ENCODE measurements at places on chromosomes 4 and X.

DNA sequence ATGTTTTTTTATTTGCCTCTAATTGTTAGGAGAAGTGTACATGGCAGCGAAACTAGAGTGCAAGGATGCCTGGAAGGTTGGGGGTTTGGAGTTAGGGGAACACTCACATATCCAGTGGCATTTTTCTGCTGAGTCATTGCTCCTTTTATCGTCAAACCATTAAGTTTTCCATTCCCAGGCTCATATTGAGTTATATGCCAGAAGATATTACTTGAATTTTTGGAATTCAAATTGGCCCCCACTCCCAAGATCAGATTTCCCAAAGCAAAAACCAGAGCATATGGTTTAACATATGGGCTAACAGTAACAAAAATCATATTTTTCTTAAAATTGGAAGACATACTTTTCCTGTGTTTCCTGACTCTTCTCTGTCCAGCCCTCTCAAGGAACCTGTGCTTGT, 152.7 kb downstream of the FSTL5 start:
- DNase-seq = no peak

DNA sequence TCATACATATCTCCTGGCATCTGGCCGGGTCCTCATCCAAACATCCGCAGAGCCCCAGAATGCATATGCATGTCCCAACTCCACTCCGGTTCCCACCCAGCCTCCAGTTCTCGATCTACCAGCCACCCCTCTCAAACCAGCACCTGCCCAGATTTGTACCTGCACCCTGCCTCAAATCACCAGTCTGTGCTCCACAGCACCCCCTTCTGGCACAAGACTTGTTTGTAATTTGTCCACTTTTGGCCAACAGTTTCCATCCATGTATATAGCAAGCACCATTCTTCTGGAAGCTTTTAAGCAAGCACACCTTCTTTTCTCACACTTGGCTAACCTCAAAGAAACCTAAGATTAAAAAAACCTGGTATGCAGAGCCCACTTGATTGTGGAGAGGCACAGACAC, 644.1 kb downstream of the MID1IP1 start:
- DNase-seq = no peak

DNA sequence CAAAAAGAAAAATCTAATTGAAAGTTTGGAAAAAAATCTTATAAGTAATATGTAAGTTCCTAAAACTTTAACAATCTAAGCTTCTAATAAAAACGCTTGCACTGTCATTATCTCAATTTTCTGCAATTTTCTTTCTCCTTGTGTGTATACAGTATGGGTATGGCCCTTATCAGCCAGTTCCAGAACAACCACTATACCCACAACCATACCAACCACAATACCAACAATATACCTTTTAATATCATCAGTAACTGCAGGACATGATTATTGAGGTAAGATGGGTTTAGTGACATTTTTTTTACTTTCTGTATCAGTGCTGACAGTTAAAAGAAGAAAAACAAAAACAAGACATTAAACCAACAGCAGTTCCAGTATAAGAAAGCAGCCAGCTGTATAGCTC, 4.9 kb downstream of the STATH start:
- DNase-seq = no peak

DNA sequence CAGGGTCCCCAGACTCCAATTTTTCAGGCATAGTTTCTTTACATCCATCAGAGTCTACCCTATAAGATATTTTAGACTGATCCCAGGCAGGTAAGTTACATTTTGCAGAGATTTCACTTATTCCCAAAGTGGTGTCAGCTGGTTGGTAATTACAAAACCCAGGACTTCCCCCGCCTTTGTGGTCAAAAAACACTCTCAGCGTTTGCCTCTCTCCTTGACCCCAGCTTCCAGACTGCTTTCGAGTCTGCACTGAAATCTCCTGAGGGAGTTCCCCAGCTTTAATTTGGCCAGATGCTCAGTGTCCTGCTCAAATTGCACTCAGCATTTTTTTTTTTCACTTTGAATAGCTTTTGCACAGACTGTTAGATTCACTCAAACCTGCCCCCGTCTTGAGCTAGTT, 11.2 kb upstream of the AMOT start:
- no peak for DNase-seq

- no peak for DNase-seq
Observed at GRCh38 chr4:957581-958313, 15.6 kb downstream of the DGKQ start.

DNA sequence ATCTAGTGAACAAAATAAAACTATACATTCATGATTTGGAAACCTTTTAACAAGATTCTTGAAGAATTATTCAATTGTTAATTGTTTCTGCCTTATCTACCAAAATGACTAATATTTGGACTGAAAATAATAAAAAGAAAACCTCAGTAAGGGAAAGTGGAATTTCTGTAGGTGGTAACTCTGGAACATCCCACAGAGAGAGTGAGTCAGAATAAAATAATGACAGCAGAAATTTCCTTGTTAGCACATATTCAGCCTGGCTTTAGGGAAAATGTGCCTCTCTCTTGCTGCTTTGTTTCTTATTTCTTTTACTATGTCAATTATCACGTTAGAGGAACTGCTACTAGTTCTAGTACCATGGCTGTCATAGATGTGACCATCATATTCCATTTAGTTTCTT, 421.5 kb upstream of the GNPDA2 start:
- DNase-seq = no peak

DNA sequence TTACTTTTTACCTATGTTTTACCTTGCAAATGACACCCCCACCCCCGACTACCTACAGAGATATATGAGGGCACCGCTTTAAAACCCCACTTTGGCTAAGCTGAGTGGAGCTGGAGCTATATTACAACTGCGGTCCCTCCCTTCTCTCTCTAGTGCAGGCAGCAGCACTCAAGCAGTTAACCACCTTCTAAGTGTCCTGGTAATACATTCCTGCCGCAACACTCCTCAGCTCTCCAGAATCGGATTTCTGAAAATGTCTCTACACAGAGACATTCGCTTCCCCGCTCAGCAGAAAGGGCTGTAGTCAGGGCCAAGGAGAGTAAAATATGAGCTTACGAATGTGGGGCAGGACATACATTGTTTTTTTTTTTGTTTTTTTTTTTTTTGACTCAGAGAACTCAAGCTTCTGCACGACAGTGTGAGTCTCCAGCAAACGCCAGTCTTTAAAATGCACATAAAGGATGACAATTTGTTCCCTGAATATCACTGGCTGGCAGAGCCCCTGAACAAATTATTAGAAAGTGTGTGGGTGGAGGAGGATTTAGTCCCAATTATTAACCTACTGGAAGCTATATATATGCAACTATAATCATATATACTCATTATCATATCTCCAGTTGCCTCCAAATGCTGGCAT, 287.0 kb upstream of the TET2 start:
- no peak for DNase-seq

DNA sequence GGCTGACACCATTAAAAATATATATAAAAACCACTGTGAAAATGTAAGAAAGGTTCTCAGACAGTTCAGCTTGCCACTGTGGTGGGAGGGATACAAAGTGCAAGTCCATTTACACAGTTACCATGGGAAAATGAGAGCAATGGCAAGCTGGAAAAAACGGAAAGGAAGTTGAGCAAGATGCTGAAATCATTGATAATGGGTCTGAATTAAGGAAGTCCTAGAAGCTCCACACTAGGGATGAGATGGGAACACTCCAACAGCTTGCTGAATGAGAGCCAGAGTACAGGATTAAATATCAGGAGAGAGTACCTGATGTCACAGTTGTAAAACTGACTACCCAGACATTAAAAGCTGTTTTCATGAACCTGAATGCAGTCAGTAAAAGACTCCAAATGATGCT, 218.6 kb downstream of the PRDM5 start:
- no peak for DNase-seq

DNA sequence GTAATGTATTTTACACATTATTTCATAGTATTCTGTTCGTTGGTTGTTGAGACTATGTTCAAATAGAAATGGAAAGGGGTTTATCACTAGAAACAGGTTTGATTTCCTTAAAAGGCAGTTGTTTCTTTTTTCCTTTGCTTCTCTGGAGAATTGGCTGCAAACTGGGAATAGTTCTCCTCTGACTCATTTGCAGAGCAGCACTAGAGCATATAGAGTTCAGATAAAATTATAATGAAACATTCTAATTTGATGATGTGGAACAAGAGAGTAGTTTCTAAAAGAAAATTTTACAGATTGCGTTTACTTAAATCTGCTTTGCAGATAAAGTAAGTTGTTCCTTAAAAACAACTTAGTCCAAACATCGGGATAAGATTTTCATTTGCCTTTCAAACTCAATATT, 29.7 kb downstream of the SYNPO2 start:
- no peak for DNase-seq

GRCh38 chr4:165079476-165079875, 25.8 kb downstream of the TRIM75 start:
- DNase-seq = no peak

- DNase-seq = no peak
Observed at GRCh38 chr4:8577972-8578371, 2.2 kb upstream of the GPR78 start.

GRCh38 chrX:44330227-44330626, 13.2 kb downstream of the EFHC2 start:
- DNase-seq = no peak

Data from NCI-H1436 treated with DMSO at 0.1 percent for 48 hours (cell line).